ENCODE measurements at places on chromosomes 3 and 15. TPM values are rescaled to one million over a fixed set of nuclear protein-coding genes. Genes with fewer than 3 reads are reported as not detected.

The SLC24A1 gene
- polyA plus RNA-seq: 3.8 TPM

The OXTR gene
- polyA plus RNA-seq: 50.0 TPM

The STRC gene
- polyA plus RNA-seq: 0.20 TPM

The HIGD2B gene
- not detected for polyA plus RNA-seq

The STAC gene
- polyA plus RNA-seq: 0.19 TPM

The LYZL4 gene
- not detected for polyA plus RNA-seq

All from IMR-90 (cell line).